ENCODE measurements at places on chromosomes 7 and 10.
A peak's percentile ranks its signal among the peaks of the same experiment; 100 is the strongest.

DNA sequence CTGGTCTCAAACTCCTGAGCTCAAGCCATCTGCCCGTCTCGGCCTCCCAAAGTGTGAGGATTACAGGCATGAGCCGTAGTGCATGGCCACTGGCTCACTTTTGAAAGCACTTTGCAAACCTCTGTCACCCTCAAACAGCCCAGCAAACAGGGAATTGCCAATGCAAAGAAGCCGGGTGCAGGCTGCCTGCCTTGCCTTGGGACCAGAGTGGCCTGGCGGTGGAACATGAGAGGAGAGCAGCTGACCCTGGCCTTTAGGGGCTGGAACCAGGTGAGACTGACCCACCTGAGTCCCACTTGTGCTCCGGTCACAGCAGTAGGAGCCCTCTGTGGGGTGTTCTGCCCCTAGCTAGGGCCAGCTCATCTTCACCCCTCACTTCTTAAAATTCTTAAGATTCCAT, 237.1 kb upstream of the GALNT17 start:
- no peak for DNase-seq

- DNase-seq = no peak
Measured at GRCh38 chr10:128318913-128319312, 192.7 kb upstream of the MKI67 start.

- DNase-seq = no peak
Measured at GRCh38 chr10:84047258-84048010, 91.9 kb upstream of the GHITM start.

GRCh38 chr10:21989453-21990154, 13.9 kb downstream of the DNAJC1 start:
- DNase-seq = no peak

DNA sequence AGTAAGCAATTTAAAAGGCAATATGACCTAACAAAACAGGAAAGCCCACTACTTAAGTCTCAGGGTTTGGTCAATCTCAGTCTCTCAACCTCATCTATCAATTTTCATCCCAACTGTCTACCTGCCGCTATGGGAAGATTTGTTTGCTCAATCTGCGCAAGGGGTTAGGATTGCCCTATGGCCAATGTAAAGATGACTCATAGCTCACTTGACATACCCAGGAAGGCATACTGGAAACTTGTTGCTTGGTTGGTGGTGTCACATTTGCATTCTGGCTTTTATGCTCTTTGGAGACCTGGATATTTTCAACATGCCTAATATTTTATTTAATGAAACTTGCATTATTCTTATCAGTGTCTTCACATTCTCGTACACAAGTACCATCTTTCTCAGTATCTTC, 78.1 kb upstream of the TMEM196 start:
- no peak for DNase-seq

- DNase-seq = no peak
Measured at GRCh38 chr10:114045136-114046086, 1.7 kb downstream of the ADRB1 start.

- DNase-seq = peak; percentile 46
Measured at GRCh38 chr10:131453721-131454634, 142.5 kb upstream of the TCERG1L start.

DNA sequence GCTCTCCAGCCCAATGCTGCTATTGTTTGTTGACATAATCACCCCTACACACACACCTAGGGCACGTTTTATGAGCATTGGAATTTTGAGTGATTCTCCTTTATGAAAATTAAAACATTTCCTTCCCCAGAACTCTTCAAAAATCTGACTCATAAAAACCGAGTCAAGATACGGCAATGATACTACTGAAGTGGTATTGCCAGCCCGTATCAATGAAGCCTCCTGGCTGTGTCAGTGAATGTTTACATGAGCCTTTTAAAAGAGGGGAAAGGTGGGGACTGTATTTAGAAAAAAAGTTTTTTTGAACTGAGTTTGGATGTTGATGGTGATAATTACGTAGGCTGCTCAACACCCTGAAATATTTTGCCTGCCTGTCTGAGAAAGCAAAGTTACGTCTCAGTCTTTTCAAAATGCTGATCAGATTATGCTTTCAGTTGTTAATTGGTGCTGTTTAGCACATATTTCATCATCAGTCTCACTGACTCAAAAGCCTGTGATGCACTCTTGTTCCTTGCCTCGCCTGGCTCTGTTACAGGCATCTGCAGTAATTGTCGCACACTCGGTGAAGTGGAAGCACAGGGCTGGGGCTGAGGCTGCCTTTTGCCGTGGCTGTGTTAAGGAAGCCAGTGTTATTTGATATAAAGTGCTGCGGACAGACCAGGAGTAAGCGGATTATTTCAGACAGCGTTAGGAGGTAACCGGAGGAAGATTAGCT, 157.4 kb upstream of the TCF7L2 start:
- no peak for DNase-seq

DNA sequence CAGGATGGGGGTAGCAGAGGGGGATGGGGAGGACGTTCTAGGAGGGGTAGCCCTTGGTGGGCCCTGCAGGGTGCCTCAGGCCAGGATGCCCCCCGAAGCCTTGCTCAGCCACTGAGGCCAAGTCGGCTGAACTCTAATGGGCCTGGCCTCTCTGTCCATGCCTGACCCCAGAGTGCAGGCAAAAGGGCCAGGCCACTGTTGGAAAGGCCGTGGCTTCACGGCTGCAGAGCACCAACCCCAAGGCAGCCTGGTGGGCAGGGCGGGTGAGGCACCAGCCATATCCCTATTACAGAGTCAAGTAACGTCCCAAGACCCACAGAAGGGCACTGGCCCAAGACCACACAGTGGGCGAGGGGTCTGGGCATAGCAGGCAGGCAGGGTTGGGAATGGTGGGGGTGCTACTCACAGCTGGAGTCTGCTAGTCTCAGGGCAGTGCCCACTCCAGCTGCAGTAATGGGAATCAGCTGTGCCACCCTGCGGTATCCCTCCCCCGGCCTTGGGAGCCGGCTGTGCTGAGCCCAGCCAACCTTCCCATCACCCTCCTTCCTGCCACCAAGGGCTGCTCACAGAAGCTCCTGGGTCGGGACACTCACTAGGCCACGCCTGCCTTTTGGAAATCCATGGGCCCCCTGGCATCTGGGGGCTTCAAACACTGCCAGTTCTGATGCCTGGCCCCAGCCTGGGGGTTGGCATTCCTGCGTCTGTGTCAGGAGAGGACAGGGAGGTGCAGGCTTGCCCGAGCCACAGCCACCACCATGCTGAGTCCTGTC, 4.0 kb upstream of the LFNG start:
- no peak for DNase-seq

- DNase-seq = no peak
Measured at GRCh38 chr7:42238709-42239366, 1.8 kb upstream of the GLI3 start.

GRCh38 chr10:48548531-48549135, 56.2 kb downstream of the ARHGAP22 start:
- no peak for DNase-seq

DNA sequence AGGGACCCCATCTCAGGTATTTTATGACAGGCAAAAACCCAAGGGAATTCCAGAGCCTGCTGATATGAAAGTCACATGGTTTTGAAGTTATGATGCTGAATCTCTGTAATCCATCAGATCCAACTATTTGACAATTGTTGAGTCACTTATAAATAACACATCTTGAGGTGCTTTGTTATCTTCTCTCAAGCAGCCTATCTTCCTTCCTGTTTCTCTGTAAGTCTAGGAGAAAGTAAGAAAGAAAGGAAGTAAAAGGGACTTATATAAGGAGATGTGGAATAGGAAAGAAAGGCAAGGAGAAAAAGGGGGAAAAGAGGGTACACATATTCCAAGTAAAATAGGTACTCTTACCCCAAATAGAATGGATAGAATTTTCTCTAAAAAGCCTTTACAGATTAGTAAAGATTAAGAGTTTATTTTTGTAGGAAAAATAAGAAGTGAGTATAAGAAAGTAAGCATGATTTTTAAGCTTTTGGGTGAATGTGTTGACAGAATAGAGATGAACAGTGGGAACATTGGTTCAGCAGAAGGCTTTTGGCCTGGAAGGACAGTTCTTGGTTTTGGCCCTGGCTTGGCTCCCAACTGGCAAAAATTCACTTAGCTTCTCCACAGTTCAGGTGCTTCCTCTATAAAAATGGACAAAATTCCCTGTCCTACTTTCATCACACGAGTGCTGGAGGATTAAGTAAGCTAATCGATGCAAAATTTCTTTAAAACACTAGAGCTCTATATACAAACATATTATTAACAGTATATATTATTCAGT, 39.6 kb upstream of the ANK3 start:
- no peak for DNase-seq

- no peak for DNase-seq
Measured at GRCh38 chr10:46308666-46309450, 22.1 kb downstream of the ANTXRL start.

DNA sequence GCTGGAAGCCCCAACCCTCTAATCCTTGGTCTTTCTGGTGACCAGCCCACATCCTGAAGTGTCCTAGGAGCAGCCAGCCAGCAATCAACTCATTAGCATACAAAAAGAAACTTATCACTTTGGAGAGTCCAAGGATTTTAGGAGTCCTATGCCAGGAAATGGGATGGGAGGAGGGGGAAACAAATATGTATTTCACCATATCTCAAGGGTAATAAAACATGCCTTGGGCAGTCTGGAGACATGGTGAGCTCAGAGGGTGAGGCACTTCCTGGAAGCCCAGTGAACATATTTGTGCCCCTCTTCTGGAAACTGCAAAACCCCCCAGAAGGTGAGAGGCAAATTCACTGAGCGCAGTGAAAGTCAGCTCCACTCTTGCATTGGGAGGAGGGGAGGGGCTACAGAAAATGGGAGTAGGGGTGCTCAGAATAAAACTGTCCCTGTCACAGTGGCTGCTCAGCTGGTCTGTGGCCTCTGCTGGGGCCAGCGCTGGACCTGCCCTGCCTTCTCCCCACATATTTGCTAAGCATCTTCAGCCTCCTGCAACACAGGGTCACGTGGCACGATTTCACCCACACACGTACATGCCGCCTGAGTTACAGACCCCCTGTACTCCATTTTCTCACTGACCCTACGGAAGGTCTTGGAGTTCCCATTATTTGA, 17.7 kb upstream of the ZMIZ1 start:
- DNase-seq = no peak

DNA sequence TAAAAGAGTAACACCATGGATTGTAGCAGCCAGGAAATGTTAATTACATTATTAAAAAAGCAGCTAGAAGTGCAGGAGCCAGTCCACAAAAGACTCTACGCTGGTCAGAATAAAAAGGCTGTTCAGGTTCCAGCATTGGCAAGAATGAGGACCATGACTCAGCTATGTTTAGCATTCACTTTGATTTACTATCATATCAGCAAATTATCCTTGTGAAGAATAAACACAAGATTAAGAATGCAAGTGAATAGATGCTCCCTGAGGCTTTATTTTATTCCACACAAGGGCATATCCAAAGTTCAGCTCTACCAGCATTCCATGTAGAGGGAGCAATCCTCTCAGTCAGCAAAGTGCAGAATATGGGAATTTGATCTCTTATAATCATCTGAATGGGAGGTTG, 13.6 kb downstream of the DGKB start:
- no peak for DNase-seq

- DNase-seq = no peak
Measured at GRCh38 chr10:70297224-70297623, 13.4 kb upstream of the NPFFR1 start.

GRCh38 chr10:71383972-71384687, 12.6 kb upstream of the CDH23 start:
- peak; percentile 50 for DNase-seq

GRCh38 chr7:143953421-143953820, 1.2 kb upstream of the OR2F1 start:
- DNase-seq = no peak

DNA sequence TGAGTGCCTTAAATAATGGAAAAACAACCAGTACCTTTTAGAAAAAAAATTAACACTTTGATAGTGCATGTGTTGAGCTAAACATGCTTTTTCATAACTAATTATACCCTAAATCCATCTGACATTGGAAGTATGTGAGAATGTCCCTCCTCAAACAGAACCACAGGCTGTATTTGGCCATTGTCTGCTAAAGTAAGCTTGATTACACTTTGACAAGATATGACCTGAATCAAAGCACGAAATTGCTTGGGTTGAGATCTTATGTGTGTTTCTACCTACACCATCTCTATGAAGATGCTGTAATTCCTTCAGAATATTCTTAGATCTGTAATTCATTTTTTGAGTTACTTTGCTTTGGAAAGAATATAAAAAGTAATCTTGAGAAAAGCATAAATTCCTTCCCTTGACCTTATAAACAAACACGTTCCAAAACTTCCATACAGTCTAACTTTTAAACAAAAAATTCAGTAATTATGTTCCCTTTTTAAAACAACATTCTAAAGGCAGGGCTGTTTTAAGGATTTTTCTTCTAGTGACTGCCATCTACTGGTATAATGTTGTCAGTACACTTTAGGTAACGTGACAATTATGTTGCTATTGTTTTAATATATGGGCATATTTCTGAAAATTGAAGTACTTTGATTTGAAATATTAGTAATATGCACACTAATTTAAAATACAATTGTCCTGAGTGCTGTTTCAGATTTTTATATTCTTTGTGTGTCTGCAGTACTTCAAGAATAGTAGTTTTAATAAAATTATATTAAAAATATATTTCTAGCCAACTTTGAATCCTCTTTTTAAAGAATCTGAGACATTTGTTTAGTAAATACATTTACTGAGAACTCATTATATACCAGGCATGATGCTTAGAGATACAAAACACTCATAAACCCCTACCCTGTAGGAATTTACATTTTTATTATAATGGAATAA, 20.9 kb downstream of the CD36 start:
- DNase-seq = no peak

- DNase-seq = no peak
Measured at GRCh38 chr10:44949915-44950314, 9.7 kb upstream of the RASSF4 start.

DNA sequence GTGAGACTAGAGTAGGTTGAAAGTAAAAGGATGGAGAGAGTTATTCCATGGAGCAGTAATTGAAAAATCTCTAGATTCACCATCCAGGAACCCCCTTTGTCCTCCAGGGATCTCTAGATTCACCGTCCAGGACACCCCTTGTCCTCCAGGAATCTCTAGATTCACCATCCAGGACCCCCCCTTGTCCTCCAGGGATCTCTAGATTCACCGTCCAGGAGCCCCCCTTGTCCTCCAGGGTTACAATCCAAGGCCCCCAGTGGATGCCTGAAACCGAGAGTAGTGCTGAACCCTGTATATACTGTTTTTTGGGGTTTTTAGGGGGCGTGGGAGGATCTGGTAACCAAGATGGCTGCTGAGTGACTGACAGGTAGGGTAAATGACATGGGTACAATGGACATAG, 38.3 kb upstream of the PPP2R2D start:
- no peak for DNase-seq

GRCh38 chr10:64067009-64067606, 545.9 kb downstream of the REEP3 start:
- DNase-seq = no peak

- no peak for DNase-seq
Measured at GRCh38 chr7:79882922-79883321, 251.7 kb upstream of the GNAI1 start.

- DNase-seq = no peak
Measured at GRCh38 chr10:16439295-16439694, 2.5 kb downstream of the PTER start.

DNA sequence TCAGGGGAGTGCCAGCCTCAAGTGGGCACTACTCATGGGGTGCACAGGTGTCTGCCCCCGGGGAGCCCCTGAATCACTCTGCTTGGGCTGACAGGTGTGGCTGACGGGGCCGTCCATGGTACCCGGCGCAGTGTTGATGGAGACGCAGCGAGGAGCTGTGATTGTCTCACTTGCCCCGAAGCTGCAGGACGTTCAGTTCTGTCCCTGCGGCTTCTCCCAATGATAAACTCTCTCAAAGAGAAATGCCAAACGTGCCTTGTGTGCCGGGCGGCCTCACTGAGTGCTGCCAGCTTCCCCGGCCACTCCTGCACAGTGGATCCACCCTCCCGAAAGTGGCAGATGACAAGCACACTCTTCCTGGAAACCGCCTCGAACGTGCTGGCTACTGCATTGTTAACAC, 203.2 kb downstream of the DNAJB6 start:
- no peak for DNase-seq
